ENCODE measurements at places on chromosomes 7 and 10. TPM values are rescaled to one million over a fixed set of nuclear protein-coding genes. Genes with fewer than 3 reads are reported as not detected.
A peak's percentile ranks its signal among the peaks of the same experiment; 100 is the strongest.

Gene RNF32
- total RNA-seq: 0.52 TPM

Gene TMEM213
- total RNA-seq: not detected

GRCh38 chr7:5388905-5389433 lies 34.7 kb downstream of the TNRC18 start:
- H3K36me3 ChIP-seq: peaks cover 20% of the 10 kb centered on the region
- DNase-seq: no peak
- no peaks in the 10 kb centered on the region for H3K4me1 ChIP-seq
- no peaks in the 10 kb centered on the region for H3K27me3 ChIP-seq
- no peak overlapping the region for H3K27ac ChIP-seq
- no peak overlapping the region for H3K4me3 ChIP-seq

DNA sequence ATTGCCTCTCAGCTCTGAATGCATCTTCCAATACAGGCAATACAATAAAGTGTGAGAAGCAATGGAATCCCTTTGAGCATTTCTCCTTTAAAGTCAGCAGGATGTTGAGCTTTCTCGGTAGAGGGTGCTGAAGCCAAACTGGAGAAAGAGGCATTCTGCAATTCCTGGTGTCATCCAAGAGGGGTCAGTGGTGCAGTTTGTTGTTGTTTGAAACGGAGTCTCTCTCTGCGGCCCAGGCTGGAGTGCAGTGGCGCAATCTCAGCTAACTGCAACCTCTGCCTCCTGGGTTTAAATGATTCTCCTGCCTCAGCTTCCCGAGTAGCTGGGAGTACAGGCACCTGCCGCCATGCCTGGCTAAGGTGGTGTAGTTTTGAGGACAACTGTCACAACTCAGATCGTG lies 486.5 kb downstream of the CALN1 start:
- H3K27ac ChIP-seq: no peak overlapping the region
- peaks cover 5% of the 10 kb centered on the region for H3K36me3 ChIP-seq
- no peaks in the 10 kb centered on the region for H3K4me1 ChIP-seq
- no peak overlapping the region for H3K4me3 ChIP-seq
- no peaks in the 10 kb centered on the region for H3K27me3 ChIP-seq

DNA sequence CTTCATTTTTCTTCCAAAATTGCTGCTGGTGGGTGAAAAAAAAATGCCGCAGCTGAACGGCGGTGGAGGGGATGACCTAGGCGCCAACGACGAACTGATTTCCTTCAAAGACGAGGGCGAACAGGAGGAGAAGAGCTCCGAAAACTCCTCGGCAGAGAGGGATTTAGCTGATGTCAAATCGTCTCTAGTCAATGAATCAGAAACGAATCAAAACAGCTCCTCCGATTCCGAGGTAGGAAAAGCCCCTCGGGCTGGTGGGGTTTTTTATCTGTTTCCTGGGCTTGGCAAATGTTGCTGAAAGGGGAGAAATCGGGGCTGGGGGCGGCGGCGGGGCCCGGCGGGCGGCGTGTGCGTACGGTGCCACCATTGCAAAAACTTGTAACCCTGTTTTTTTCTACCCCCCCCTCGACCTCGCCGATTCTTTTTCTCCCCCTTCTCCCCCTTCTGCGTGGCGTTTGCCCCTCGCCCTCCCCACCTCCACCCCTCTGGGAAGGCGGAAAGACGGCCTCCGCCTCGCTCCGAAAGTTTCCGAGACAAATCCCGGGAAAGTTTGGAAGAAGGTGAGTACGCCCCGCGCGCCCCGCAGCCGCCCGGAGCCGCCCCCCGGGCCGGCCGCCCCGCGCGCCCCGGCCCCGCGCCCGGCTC lies 789 bp downstream of the TCF7L2 start:
- peak overlapping the region; percentile 87 for H3K4me3 ChIP-seq
- no peaks in the 10 kb centered on the region for H3K27me3 ChIP-seq
- peaks cover 36% of the 10 kb centered on the region for H3K4me1 ChIP-seq
- H3K36me3 ChIP-seq: peaks cover 7% of the 10 kb centered on the region

GRCh38 chr7:142329062-142329790 lies 71.4 kb upstream of the PRSS58 start:
- no peaks in the 10 kb centered on the region for H3K36me3 ChIP-seq
- H3K4me1 ChIP-seq: peaks cover 4% of the 10 kb centered on the region
- H3K27me3 ChIP-seq: peaks cover 16% of the 10 kb centered on the region
- H3K4me3 ChIP-seq: no peak overlapping the region

DNA sequence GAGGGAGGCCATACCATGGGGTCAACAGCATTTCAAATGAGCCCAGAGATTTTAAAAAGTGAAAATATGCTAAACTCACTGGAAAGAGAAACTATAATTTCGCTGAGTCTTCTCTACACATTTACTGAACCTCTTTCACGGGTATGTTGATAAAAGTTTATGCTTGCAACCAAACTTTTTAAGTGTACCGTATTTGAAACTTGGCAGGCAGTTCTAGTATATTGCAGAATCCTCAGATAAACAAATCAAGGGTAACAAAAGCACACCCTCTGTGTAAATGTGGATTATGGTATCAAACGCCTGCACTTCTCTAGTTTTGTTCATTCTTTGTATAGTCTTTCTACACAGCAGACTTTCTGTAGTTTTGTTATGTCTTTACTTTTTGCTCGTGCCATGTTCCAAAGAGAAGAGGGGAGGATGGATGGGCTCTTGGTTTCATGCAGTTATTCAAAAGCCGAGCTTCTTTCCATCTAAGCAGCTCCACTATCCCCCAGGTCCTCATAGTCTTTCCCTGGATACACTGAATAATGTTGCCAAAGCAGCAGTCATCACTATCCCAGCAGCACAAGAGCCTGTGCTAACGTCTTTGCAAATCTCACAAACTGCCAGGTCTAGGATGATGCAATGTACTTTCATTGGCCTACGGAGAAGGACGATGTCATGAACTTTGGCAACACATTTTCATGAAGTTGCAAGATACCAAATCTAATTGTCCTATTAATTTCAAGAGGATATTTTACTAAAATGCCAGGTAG lies 131.2 kb downstream of the MPP7 start:
- H3K27ac ChIP-seq: peak overlapping the region; percentile 65
- H3K4me1 ChIP-seq: peaks cover 41% of the 10 kb centered on the region
- peaks cover 1% of the 10 kb centered on the region for H3K36me3 ChIP-seq
- no peaks in the 10 kb centered on the region for H3K27me3 ChIP-seq
- peak overlapping the region; percentile 17 for H3K4me3 ChIP-seq

DNA sequence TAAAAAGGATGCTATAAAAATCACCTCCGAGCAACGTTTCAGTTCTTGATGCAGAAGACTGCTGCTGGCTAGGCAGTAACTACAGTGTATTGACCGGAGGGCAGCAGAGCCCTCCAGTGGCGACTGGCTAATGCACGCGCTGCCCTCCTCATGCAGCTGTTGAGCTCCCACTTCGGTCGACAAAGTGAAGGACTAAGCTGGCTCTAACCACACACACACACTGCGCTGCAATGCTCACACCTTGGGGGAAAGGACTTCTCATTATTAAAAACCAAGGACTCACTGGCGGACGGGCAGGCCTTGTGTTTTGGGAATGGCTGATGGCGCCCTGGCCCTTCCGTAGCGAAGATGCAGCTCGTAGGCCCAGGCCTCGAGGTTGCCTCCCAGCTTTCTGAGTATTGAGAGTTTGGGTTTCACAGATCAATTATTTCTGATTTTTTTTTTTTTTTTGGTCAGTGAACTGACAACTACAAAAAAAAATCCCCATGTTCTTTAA lies 120.9 kb upstream of the DIP2C start:
- no peaks in the 10 kb centered on the region for H3K4me1 ChIP-seq
- peaks cover 32% of the 10 kb centered on the region for H3K36me3 ChIP-seq
- no peak overlapping the region for H3K27ac ChIP-seq
- no peak overlapping the region for H3K4me3 ChIP-seq

- peak overlapping the region; percentile 90 for H3K27ac ChIP-seq
- no peak overlapping the region for H3K4me3 ChIP-seq
- H3K27me3 ChIP-seq: peaks cover 5% of the 10 kb centered on the region
- no peak for DNase-seq
- no peaks in the 10 kb centered on the region for H3K36me3 ChIP-seq
- peaks cover 34% of the 10 kb centered on the region for H3K4me1 ChIP-seq
These were observed 181.3 kb downstream of the RPS24 start for GRCh38 chr10:78214955-78215354.

DNA sequence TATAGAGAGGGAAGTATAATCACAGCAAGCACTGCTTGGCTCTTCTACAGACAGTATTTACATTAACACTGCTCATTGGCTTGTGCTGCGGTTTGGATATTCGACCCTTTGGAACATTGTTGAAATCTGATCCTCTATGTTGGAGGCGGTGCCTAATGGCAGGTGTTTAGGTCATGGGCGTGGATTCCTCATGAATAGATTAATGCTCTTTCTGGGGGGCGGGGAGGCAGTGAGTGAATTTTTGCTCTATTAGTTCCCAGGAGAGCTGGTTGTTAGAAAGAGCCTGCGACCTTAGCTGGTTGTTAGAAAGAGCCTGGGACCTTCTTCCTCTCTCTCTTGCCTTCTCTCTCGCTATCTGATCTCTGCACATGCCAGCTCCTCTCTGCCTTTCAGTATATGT lies 77.3 kb upstream of the SVIL start:
- no peak for DNase-seq
- H3K27ac ChIP-seq: no peak overlapping the region
- no peaks in the 10 kb centered on the region for H3K27me3 ChIP-seq
- peaks cover 10% of the 10 kb centered on the region for H3K36me3 ChIP-seq
- no peak overlapping the region for H3K4me3 ChIP-seq
- H3K4me1 ChIP-seq: peaks cover 41% of the 10 kb centered on the region

DNA sequence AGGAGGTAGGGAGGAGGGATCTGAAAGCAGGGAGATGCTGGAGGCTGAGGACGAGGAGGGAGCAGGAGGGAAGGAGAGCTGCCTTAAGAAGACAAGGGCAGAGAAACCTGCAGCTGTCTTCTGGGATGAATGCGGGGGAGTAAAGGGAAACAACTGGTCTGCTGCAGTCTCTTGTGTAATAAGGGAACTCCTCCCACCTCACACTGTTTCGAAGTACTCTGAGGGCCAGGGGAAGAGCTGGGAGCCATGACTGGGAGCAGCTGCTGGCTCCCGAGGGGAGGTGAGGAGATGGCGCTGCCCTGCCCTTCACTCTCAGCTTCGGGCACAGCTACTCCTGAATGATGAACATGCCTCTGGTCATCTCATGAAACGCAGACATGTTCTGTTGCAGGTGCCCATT lies 65.1 kb downstream of the CLEC2L start:
- peaks cover 40% of the 10 kb centered on the region for H3K36me3 ChIP-seq
- no peak overlapping the region for H3K27ac ChIP-seq
- no peak overlapping the region for H3K4me3 ChIP-seq
- DNase-seq: peak; percentile 10
